Inflammatory macrophage (primary cell): ENCODE measurements at places on chromosomes 4 and X.
A peak's percentile ranks its signal among the peaks of the same experiment; 100 is the strongest.

DNA sequence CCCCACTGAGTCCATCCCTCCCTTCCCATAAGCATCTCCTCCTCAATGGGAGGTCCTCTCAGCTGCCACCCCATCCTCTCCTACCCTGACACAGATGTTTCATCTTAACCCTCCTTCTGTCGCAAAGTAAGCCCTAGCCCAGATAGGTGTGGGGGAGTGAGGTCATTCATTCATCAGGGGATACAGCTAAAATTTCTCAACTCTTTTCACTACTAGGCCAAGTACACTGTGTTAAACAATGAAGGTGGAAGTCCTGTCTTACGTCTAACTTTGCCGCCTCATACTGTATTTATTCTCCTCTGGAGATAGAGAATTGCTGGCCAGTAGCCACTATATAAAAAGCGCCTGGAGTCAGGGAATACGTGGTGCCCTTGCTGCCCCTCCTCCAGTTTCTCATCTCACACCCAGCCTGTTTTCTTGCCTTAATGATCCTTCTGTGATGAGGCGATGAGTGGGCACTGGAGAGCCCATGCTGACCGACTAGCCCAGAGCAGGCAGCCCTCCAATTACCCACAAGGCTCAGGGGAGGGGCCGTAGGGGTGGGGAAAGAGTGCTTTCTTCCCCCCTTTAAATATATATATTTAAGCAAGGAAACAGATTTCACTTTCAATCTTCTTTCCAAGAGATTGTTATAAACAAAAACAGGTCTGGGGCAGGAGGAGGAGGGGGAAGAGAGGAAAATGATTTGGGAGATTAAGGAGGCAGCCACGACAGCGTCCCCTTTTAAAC, 149.5 kb downstream of the PJA1 start:
- DNase-seq: no peak

- DNase-seq: peak; percentile 91
Measured at GRCh38 chr4:87975466-87975865, at the start of gene SPP1. Gene SPP1 (plus strand): TSS chr4:87975714. CDS start chr4:87976896, 1,182 bp downstream.

DNA sequence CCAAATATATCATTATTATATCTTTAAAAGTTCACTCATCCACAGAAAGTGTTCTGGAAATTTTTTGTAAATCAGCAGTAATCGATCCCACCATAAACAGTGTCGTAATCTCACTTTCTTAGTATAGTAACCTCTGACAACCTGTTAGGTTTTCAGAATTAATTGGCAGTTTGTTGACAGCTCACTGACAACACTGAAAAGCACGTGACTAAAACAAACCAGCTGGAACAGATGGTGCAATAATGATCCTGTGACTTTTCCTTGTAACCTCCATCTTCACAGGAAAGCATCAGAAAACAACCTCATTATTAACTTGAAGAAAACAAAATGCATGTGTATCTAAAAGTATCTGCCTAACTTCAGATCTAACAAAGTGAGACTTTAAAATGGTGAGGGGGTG, 48.5 kb downstream of the FSTL5 start:
- no peak for DNase-seq

DNA sequence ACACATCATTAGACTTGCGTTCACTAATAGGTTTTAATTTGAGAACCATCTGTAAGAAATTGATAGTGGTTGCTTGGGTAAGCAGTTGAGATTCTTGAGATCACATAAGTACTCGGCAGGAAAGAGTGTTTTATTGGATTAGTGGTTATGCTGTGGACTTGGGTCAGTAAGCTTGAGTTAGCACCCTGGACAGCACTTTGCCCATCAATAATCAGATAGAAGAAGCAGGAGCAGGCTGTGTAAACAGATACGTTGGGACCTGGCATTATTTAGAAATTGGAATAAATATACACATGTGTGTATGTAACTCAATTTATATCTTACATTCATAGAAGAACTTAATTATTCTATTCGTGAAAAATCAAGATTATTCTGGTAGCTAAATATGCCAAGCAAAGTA, 357.5 kb upstream of the SMIM31 start:
- DNase-seq: no peak

DNA sequence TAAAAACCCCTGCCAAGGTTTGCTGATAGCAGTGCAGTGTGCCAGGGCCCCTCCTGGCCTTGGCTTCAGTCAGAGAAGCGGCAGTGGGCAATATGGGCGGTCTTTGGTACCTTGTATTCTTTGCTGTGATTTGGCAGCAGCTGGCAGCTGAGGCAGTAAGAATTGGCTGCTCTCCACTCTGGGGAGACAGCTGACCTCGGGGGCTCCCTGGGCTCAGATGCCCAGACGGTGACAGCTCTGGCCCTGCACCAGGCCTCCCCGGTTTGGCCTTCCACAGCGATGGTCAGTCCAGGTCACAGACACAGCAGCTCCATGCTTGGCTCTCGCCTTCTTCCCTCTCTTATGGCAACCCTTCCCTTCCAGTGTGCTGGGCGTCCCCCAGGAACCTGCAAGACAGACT, 330.9 kb downstream of the BCOR start:
- no peak for DNase-seq

DNA sequence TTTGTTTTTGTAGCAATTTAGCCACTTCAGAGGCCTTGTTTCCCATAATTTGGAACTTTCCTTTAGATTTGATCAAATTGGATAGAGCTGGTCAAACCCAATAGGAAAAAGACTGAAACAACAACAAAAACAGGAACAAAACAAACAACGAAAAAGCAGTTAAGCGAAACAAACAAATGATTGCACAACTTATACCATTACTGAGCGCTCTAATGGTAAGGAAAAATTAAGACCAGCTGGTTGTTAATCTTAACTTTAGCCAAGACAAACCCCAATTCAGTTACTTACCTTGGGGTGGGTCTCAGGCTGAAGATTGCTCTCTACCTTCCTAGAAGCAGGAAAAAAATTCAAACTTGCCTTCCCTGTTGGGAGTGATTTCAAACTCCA, 38.3 kb downstream of the SPCS3 start:
- no peak for DNase-seq

GRCh38 chr4:37590016-37590415, 96.2 kb downstream of the RELL1 start:
- DNase-seq: no peak

DNA sequence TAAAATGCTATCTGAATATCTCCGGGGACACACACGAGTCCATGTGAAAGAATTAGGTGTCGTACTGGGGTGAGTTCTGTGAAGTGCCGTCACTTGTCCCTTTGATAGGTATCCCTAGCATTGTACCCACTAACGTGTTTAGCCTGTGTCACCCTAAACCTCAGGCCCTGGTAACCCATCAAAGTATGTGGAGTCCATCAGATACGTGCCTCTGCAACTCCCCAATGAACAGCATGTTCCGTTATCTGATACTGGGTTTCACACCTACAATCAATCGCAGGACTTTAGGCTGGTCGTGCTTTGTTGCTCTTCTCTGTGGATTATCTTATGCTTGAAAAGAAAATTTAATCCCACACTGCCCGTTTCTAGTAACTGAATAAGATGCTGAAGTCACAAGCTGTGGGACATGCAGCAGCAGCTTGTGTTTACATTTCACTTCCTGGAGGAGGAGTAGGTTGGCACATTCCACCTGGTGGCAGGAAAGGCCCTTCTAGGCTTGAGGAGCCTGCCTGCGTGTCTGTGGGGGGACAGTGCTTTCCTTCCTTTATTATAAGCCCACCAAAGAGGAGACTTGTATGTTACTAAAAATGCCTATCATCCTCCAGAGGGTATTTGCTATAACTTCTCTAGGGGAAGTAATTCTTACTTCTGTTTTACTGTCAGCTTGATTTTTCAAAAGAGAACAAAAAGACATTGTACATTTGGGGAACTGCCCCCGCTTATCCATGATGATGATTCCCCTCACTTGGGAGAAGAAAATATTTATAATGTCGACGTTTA, 127.2 kb downstream of the FNIP2 start:
- no peak for DNase-seq

- DNase-seq: no peak
Measured at GRCh38 chrX:105658136-105658535, 164.2 kb upstream of the NRK start.
